ENCODE measurements at places on chromosomes 6 and 20. TPM values are rescaled to one million over a fixed set of nuclear protein-coding genes. Genes with fewer than 3 reads are reported as not detected.

MEI4 gene
- not detected for total RNA-seq

XKR7 gene
- not detected for total RNA-seq

SLC44A4 gene
- not detected for total RNA-seq

PPIL1 gene
- 44.2 TPM for total RNA-seq

LRRC73 gene
- total RNA-seq: 0.56 TPM

SLC35F1 gene
- total RNA-seq: 0.02 TPM

GGTLC1 gene
- not detected for total RNA-seq

HLA-DPA1 gene
- not detected for total RNA-seq

SLC17A2 gene
- not detected for total RNA-seq

Data from A549 treated with dexamethasone at 1 μM for 4 hours (cell line).